ENCODE measurements at places on chromosomes 1 and 21. TPM values are rescaled to one million over a fixed set of nuclear protein-coding genes. Genes with fewer than 3 reads are reported as not detected.

DNA sequence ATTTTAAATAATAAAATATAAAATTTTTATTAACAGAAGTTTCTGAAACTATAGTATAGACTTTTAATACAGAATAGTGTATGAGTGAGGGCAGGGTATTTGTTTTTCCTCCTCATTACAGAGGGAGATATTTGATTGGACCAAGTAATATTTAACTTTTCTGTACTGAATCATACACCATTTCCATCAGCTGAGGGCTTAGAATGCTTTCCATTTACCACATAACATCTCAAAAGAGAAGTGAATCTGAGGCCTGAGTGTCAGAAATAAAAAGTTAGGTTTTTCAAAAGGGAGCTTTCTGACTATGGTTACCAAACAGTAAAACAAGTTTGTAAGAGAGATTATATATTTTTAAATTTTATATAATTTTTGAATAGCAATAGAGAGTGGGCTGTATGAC, 29.5 kb downstream of the TLCD4 start:
- no peak for DNase-seq

DNA sequence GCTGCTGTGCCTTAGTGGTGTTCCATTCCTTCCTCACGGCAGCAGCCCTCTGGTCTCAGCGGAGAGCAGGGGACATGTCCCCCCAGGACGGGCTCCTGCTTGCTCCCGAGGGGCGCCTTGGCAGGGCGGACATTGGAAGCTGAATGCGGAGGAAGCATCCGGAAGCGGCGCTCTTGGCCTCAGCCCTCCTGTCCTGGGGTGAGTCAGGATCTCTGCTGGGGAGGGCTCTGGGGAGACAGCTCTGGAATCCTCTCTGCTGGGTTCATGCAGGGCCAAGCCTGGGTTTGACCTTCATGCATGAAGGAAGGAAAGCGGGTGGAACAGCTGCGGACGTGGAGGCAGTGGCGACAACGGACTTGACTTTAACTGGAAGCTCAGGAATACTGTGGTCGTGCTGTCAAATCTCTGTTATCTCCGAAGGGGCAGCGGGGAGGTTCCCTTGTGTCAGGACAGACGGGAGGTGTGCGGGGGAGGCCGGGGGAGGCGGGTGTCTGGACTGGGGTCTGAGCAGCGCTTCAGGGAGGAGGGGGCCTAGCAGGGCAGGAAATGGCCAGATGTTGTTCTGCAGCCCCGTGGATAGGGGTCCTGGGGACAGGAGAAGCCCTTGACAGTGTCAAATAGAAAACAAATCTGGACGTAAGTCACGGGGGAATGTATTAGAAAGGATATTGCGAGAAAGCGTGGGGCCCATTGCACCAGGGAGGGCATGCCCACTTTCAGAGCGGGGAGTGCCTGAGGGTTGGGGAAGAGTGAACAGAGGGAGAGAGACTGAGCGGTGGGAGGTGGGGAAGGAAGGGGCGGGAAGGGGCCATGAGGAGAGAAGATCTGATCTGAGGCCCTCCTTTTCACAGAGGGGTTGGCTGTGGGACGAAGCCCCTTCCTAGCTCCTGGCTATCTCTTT, 26.6 kb downstream of the CRYAA start:
- DNase-seq, result peak; percentile 14

AMY1A gene
- not detected for total RNA-seq

C1orf226 gene
- total RNA-seq, result 5.1 TPM

- no peak for DNase-seq
Observed at GRCh38 chr1:199746666-199747384, 280.7 kb upstream of the NR5A2 start.

KRTAP10-8 gene
- total RNA-seq, result not detected

DNA sequence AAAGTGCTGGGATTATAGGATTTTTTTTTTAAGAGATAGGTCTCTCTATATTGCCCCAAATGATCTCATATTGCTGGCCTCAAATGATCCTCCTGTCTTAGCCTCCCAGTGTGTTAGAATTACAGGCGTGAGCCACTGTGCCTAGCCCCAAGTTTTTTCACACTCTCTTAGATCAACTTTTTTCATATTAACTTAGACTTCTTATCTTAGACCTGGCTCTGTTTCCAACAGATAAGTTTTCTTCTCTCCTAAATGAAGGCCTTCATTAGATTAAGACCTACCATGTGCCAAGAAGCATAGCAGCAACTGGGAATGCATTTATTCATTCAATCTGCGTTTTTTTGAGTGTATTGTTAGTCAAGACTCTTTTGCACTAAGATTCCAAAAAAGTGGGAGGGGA, 20.2 kb upstream of the HTR1D start:
- DNase-seq, result no peak

TNFRSF1B gene
- total RNA-seq, result 16.4 TPM

DNA sequence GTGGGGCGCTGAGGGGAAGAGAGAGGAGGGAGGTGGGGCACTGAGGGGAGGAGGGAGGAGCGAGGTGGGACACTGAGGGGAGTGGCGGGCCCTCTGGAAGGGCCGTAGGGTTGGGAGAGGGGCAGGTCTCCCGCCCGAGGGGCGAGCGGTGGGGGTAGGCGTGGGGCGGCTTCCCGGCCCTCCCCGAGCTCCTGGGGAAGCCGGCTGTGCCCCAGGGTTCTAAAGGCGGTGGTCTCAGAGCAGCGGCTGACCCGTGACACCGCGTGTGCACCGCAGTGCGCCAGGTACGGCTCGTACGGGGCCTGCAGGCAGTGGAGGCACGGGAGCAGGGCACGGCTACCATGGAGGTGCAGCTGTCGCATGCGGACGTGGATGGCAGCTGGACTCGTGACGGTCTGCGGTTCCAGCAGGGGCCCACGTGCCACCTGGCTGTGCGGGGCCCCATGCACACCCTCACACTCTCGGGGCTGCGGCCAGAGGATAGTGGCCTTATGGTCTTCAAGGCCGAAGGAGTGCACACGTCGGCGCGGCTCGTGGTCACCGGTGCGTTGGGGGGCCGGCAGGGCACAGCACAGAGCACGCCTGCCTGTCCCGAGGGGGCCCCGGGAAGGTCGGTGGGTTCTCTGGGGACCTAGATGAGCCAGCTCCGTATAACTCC, 68.5 kb downstream of the OBSCN start:
- no peak for DNase-seq

DNA sequence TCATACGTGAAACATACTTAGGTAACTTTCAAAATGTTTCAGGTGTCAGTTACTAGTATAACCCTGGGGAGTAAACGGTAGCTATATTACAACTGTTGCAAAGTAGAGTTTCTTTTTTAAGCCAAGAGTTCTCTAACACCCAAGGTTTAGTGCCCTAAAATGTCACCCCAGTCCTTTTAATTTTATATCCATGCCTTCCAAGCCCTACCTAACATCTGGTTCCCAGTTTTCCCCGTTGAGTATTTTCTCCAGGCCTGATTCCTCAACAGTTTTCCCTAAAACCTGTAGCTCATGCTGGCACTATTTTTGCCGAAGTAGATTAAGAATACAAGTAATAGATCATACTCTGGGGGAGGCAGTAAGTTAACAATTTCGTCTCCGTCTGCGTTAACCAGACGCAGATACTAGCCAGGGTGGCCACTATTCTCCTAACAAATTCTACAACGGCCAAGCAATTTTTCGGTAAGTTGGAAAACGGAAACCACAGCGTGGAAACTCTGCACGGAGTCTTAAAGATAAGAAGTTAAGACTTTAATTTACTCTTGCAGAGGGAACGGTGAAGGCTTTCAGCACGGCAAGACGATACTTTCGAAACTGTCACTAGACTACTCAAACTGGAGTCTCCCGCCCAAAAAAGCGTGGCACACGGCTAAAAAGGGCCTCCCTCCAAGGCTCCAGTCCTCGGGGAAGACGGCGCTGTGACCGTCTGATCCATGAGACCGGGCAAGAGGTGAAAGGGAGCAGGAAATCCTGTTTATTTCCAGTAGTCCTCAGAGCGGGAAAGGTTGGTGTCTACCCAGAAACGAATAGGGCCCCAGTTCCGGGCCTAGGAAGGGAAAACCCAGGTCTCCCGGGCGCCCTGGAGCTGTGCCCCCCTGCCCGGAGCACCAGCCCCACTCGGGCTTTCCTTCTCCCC, 945 bp downstream of the SRSF4 start:
- no peak for DNase-seq

- no peak for DNase-seq
Observed at GRCh38 chr1:84260852-84261518, 40.5 kb upstream of the SAMD13 start.

NRAS gene
- total RNA-seq, result 57.9 TPM

PTGFR gene
- 13.8 TPM for total RNA-seq

PTAFR gene
- 1.0 TPM for total RNA-seq

FASLG gene
- total RNA-seq, result not detected

GRCh38 chr1:23644555-23644866, 47.1 kb upstream of the RPL11 start:
- DNase-seq, result no peak

OR2T2 gene
- not detected for total RNA-seq

ELF3 gene
- total RNA-seq, result 1.8 TPM

All from uterus (tissue), 4 donors.